Pulmonary artery endothelial cell (primary cell): ENCODE measurements at places on chromosomes 2 and 18. TPM values are rescaled to one million over a fixed set of nuclear protein-coding genes. Genes with fewer than 3 reads are reported as not detected.

The IL36G gene
- total RNA-seq = not detected in 2 replicates

The PSMA8 gene
- not detected in 2 replicates for total RNA-seq

The FMNL2 gene
- 26.6 and 27.0 TPM in 2 replicates for total RNA-seq

The KLHL41 gene
- total RNA-seq = 0.13 and 0.28 TPM in 2 replicates

The RSAD2 gene
- total RNA-seq = 0.63 and 0.66 TPM in 2 replicates

The HOXD13 gene
- total RNA-seq = not detected in 2 replicates

The TUBB8B gene
- total RNA-seq = not detected in 2 replicates

The DPP4 gene
- total RNA-seq = 6.0 and 9.2 TPM in 2 replicates

The UCN gene
- 0.20 and 0.39 TPM in 2 replicates for total RNA-seq

The TWIST2 gene
- 5.4 and 13.2 TPM in 2 replicates for total RNA-seq

The ST6GAL2 gene
- total RNA-seq = not detected in 2 replicates

The STPG4 gene
- total RNA-seq = 0.11 TPM in 1 of 2 replicates, not detected in the other

The HMSD gene
- 0.07 TPM in 1 of 2 replicates, not detected in the other for total RNA-seq

The MOCOS gene
- 0.79 and 1.3 TPM in 2 replicates for total RNA-seq

The ZNF892 gene
- total RNA-seq = 5.1 and 8.6 TPM in 2 replicates

The ASNSD1 gene
- 70.8 and 71.1 TPM in 2 replicates for total RNA-seq

The C2orf80 gene
- total RNA-seq = not detected in 2 replicates

The FBXO36 gene
- 0.63 and 2.0 TPM in 2 replicates for total RNA-seq

The GGCX gene
- 39.1 and 68.9 TPM in 2 replicates for total RNA-seq

The TMEM214 gene
- 21.2 and 26.9 TPM in 2 replicates for total RNA-seq

The CNDP1 gene
- not detected in 2 replicates for total RNA-seq

The FRZB gene
- 0.04 TPM in 1 of 2 replicates, not detected in the other for total RNA-seq

The EGR4 gene
- not detected in 2 replicates for total RNA-seq

The GALNT5 gene
- under 0.01 TPM in 1 of 2 replicates, not detected in the other for total RNA-seq

The PID1 gene
- total RNA-seq = 0.11 TPM in 1 of 2 replicates, not detected in the other

The TLX2 gene
- total RNA-seq = not detected in 2 replicates

The KCNIP3 gene
- total RNA-seq = 0.33 and 0.35 TPM in 2 replicates

The CENPA gene
- total RNA-seq = 14.2 and 28.3 TPM in 2 replicates

The LOXL3 gene
- total RNA-seq = 1.2 and 1.8 TPM in 2 replicates

The MFSD6 gene
- 1.2 and 10.0 TPM in 2 replicates for total RNA-seq

The WDR33 gene
- 27.0 and 42.8 TPM in 2 replicates for total RNA-seq

The ANKRD30BL gene
- not detected in 2 replicates for total RNA-seq

The LYPD1 gene
- 29.4 and 66.5 TPM in 2 replicates for total RNA-seq

The NAGK gene
- total RNA-seq = 46.0 and 67.7 TPM in 2 replicates

The TBR1 gene
- total RNA-seq = 0.04 and 0.07 TPM in 2 replicates

The CNNM3 gene
- 8.4 and 11.8 TPM in 2 replicates for total RNA-seq

The TEKT4 gene
- not detected in 2 replicates for total RNA-seq

The DLGAP1 gene
- total RNA-seq = 0.04 and 3.7 TPM in 2 replicates

The UPP2 gene
- not detected in 2 replicates for total RNA-seq

The DSG4 gene
- total RNA-seq = not detected in 2 replicates

The SPC25 gene
- total RNA-seq = 4.4 and 9.0 TPM in 2 replicates

The DPP10 gene
- total RNA-seq = not detected in 2 replicates

The OR6B2 gene
- not detected in 2 replicates for total RNA-seq

The UGT1A9 gene
- not detected in 2 replicates for total RNA-seq

The FAM237A gene
- total RNA-seq = not detected in 2 replicates

The LIMS2 gene
- total RNA-seq = 5.7 and 12.4 TPM in 2 replicates

The MALL gene
- 71.4 and 72.2 TPM in 2 replicates for total RNA-seq

The DSG1 gene
- total RNA-seq = not detected in 2 replicates
